ENCODE measurements at places on chromosomes 3 and 15.
A peak's percentile ranks its signal among the peaks of the same experiment; 100 is the strongest.

- DNase-seq: no peak
These were observed 181.3 kb downstream of the LSAMP start for GRCh38 chr3:116263842-116264545.

GRCh38 chr3:95752199-95752598, 1062.2 kb upstream of the EPHA6 start:
- no peak for DNase-seq

GRCh38 chr3:188097791-188098190, 56.2 kb upstream of the LPP start:
- DNase-seq: no peak

GRCh38 chr15:72796515-72797337, 13.2 kb upstream of the ADPGK start:
- DNase-seq: peak; percentile 31

DNA sequence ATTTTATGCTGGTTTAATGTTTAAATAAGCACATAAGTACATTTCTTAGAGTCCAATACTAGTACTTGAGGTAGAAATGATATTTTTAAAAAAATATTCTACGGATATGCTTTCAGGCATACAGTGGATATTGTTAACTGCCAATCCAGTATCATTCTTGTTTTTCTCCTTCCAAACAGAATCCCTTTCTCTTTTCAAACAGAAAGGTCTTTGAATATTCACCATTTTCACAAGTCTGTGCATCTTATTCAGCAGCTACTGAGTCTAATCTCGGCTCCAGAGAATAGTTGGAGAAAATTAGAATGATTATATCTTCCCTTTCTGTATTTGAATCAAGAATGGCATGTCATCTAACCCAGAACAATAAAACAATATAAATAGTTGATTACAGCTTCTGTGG, 174.5 kb downstream of the GOLGA6L6 start:
- DNase-seq: no peak

DNA sequence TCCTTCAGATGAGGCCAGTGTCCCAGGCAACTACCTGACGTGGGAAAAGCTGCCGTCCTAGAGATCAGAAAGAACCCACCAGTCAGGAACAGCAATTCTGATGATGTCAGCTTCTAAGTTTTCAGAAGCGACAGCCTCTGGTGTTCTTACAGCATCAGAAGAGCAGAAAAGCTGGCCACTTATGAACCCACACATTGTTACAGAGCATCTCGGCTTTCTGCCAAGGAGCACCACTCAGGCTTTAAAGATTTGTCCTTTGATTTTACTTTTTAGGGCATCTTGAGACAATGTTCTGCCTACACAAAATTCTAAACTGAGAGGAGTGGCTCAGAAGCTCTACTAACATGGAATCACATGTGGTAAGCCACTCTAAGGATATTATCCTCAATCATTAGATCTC, 49.7 kb upstream of the BOC start:
- DNase-seq: no peak

DNA sequence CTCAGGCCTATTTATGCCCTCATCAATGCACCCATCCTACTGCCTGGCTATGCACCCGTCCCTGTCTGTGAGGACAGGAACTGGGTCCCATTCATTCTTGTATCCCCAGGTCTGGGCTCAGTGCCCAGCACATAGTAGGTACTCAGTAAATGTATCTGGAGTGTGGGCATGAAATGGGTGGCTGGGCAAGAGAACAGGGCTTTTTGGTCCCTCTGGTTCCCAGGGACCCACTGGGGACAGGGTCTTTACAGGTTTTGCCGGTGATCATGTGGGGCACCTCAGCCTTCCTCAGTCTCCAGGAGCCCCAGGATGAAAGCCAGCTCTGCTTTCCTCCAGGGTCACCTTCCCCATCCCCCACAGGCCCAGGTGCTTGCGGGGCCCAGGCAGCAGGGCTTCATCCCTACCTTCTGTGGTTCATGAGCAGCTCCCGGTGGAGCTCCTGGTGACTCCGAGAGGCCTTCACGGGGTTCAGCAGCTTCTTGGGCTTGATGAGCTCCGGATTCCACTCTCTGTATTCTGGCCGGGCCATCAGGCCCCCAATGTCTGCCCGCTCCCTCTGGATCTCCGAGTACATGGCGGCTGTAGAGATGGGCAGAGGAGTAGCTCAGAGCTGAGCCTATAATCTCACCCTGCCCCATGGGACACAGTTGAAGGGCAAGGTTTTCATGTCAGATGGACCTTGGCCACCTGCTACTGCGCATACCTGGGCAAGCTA, 7.7 kb downstream of the FAM107A start:
- DNase-seq: no peak

DNA sequence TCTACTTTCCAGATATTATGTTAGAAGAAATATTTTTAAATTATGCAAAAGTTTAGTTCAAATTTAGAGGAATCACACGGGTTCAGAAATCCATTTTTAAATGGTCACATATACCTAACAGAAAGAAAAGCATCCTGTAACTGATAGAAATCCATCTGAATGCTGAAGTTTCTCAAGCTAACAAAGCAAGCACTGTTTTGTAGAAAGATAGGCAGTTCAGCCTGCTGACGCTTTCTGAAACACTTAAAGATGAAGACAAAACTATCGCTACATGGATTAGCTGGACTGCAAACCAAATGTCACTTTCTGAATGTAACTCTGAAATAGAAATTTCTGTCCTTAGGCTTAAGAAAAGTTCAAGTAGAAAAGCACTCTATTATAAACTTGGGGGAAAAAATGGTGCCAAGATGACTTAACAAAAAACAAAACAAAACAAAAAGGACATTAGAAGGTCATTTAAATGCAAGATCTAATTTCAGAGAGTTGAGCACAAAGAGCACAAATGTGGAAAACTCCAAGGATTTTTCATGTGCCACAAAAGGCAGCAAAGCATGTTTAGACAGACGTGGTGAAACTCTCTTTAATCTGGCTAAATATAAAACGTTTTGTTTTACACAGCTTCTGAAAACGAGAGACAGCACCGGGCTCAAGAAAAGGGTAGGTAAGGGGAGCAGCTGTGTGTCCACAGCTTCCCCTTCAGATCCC, 1.2 kb downstream of the PLOD2 start:
- DNase-seq: no peak

GRCh38 chr3:20160230-20160629, 25.8 kb downstream of the SGO1 start:
- no peak for DNase-seq

GRCh38 chr3:63344661-63345060, 66.6 kb downstream of the SYNPR start:
- DNase-seq: no peak

DNA sequence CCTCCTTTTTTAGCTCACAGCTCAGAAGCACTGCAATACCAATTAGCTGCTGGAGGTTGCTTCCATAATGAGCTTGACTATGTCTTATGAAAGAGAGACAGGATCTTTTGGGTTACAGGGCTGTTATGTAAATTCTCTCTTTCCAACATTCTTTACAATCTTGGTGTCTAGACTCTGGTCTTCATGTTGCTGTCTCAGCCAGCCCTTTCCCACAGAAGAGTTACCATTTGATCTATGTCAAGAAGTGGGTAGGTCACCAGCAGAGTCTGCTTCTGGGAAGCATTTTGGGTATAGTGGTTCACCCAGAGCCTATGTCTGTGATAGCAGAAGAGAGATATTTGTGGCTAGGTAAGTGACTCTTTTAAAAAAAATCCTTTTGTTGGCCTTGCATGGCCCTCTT, 234.5 kb downstream of the SATB1 start:
- no peak for DNase-seq

- no peak for DNase-seq
These were observed 13.9 kb upstream of the APH1B start for GRCh38 chr15:63263519-63263918.

DNA sequence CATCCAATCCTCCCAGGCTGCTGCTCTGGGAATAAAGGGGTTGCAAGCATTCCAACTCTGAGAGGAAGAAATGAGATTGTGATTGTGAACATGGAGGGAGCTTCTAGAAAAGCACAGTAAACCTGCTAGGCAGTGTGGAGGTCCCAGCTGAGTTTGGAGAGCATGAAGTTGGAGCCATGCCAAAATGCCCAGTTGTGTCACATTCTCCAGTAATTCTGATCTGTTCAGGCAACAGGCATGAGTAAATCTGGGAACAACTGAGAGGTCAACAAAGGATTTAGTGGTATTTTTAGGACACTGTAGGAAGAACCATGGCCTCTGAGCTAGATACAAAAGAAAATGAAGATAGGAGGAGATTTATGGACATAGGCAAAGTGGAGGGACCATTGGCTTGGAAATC, 74.7 kb downstream of the CYP19A1 start:
- no peak for DNase-seq
